ENCODE measurements at places on chromosomes 2 and 18.

GRCh38 chr2:95698146-95698545 is 106.3 kb downstream of the TRIM43 start:
- no peak for DNase-seq

- DNase-seq = no peak
These were observed 47.1 kb upstream of the MAP4K3 start for GRCh38 chr2:39484206-39484605.

DNA sequence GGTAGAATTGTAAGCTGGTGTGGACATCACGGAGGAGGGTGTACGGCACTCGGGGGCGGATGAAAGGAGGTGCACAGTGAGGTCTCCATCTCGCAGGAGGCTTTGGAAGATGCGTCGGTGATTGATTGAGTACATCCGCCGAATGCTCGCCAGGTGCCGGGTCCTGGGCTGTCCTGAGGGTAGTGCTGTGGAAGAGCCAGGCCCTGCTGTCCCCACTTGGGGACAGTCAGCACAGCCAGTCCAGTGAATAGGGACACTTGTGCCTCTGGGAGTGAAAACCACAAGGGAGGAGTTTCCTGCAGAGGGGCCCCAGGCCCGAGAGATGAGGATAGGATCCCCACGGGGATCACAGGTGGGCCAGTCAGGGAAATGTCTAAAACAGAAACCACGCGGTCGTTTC is 28.1 kb downstream of the MLPH start:
- no peak for DNase-seq

DNA sequence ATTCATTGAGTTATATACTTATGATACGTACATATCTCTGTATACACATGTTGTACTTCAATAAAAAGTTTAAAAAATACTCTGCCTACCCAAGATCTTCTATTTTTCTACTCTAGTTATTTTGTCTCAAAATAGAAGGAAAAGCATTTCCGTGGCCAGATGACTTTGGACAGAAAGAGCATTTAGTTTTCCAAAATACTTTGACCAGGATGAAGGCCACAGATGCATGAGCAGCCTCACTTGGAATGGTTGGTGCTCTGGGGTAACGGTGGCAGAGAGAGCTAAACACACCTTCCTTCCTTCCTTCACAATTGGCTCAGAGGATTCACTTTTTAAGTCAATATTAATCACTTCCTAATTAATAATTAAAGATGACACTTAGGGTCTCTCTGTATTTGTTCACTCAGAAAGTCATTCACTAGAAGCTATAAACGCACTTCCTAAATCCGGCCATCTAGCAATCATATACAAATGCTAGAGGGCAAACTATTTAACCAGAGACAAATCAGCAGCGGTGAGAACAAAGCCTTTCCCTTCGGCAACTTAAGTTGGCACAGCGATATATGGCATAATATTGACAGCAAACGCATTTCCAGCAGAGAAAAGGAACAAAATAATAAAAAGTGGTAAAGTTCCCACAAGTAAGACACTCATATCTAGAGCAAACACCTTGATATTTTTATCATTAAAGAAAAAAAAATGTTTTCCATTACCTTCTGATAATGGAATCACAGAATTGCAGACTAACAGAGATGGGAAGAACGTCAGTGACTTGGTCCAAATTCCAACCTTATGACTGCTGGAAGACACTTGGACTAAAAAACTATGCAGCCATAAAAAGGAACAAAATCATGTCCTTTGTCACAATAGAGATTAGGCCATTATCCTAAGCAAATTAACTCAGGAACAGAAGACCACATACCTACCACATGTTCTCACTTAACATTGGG is 55.9 kb upstream of the NARS1 start:
- DNase-seq = no peak

DNA sequence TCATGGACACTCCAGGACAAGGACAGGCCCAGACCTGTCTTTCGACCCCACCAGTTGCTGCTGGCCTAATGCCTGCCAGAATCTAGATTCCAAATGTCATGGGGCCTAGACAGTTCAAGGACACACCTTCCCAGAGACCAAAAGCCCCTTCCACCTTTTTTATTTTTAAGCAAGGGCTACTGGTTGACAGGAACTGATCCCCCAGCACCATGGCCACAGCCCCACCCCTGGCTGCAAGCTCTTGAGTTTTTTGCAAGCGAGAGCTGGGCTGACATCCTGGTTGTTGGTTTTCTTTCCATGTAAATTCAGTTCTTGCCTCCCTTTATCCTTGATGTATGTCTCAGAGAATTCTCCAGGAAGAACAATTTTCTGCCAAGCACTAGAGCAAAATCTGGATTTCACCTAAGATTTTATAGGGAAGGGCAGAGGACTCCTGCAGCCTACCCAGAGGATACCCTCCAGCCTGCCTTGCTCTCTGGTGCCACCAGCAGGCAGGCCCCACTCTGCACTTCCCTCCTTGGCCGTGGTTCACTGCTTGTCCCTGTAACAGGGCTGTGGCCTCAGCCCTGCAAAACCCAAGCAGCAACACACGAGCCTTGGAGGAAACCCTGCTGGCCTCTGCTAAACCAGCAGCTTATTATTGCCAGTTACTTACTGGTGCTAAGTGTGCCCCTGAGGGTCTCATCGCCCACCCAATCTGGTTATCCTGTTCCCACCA is 97.7 kb downstream of the TWIST2 start:
- peak; percentile 50 for DNase-seq

GRCh38 chr18:37452682-37453385 is 112.8 kb downstream of the CELF4 start:
- no peak for DNase-seq

DNA sequence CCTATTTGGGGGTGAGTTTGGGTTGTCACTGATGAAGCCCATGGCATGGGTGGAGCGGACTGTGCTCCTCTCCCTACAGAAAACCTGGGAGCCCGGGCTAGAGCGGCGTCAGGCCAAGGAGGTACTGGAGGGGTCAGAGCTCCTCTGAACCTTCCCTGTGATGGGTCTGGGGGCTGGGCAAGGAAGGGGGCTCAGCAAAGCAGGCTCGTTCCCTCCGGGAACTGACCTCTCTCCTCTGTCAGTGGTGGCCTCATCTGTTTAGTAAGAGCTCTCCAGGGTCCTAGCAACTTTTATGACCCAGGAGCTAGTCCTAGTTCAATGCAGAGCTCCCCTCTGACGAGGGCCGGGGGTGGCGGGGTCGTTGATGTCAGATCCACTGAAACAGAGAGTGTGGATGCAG is 62.4 kb upstream of the OTOF start:
- no peak for DNase-seq

DNA sequence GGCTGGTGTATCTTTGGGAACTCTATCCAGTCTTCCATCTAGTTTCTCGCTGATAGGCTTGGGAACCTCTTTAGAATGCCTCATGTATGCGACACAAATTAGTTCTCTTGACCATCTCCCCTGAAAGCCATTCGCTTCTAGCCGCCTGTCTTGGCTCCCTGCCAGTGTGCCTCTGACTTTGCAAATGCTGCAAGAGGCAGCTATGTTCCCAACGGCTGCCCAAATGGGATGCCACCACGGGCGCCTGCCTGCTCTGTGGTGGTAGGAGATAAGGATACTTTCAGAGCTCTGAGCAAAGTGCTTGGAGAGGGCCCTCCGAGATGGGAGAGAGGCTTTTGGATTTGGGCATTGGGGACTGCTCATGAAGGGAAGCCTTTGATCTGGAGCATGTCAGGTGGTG is 77.7 kb upstream of the IGFBP5 start:
- DNase-seq = no peak

- DNase-seq = no peak
These were observed 99.1 kb downstream of the HRH4 start for GRCh38 chr18:24559526-24559925.

- DNase-seq = no peak
These were observed 37.2 kb downstream of the ANKRD12 start for GRCh38 chr18:9173770-9174233.

DNA sequence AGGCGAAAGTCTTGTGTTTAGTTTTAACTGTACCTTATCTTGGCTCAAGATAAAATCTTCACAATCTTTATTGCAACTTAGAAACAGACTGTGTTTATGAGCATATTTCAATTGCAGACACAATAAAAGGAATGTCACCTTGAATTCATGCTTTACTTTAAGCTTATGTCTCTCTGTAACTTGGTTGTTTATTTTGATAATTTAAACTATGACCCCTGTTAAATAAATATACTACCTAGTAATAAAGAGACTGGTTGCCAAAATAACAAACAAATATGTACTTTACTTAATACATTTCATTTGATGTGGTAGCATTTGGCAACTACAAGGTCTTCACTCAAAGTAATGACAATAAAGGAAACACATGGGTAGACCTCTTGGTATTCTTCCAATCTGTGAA is 202.6 kb downstream of the KCNJ3 start:
- DNase-seq = no peak

GRCh38 chr18:44788334-44788733 is 107.6 kb downstream of the SETBP1 start:
- DNase-seq = no peak

GRCh38 chr2:137775529-137775928 is 188.7 kb upstream of the HNMT start:
- DNase-seq = no peak

DNA sequence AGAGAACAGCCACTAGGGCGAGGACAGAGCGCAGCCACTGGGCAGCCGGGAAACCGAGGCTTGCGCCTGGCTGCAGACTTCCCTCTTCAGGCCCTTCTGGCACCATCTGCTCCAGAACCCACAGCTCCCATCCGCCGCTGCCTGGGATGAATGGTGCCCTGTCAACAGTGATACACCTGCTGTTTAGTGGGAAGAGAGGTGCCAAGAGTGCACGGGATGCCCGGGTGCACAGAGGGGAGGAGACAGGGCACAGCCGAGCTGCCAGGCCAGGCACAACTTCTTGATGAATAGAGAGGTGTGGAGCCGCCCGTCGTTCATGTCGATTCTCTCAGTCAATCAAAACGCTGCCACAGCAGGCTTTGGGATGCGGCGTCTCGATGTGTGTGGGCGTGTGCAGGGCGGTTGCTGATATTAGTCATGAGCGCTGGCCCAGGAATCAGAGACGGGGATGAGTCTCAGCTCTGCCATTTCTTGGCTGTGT is 39.5 kb downstream of the RRM2 start:
- no peak for DNase-seq

DNA sequence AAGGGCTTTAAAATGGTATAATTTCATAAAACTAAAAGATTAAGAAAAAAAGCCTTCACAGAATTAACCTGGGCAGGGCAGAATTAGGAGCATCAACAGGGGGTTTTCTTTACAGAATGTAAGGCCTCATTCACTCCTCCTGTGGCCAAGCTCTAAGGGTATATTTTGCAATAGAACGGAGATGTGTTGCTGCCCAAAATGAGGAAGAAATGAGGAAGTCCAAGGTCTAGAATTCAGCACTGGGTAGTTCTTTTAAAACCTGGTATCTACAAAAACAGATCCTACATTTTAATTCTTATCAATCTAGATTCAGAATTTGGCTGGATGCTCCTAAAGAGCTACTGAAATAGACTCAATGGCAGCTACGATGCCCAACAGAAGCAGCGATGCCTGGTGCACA is 101.8 kb downstream of the AKAIN1 start:
- DNase-seq = no peak

- no peak for DNase-seq
These were observed 176.1 kb downstream of the SH3BP4 start for GRCh38 chr2:235127931-235128330.

DNA sequence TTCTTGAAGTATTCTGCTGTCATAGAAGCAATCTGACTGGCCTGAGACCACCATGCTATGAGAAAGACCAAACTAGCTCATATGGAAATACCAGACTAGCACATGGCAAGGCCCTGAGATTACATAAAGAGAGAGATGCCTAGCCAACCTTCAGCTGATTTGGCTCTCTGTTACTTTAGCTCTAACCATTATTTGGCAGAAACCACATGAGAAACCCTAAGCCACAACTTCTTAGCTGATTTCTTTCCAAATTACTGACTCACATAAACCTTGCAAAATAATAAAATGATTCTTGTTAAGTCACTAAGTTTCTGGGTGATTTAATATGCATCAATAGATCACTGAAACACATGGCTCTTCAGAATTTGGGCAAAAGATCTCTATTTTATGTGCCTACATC is 295.0 kb upstream of the ZNF521 start:
- no peak for DNase-seq

GRCh38 chr2:24123922-24124580 is 782 bp downstream of the FAM228B start:
- DNase-seq = peak; percentile 45

GRCh38 chr2:109630441-109631430 is 16.6 kb downstream of the SOWAHC start:
- DNase-seq = no peak

GRCh38 chr2:38552259-38552658 is 50.5 kb downstream of the HNRNPLL start:
- no peak for DNase-seq

GRCh38 chr2:68831686-68832232 is 39.4 kb downstream of the BMP10 start:
- no peak for DNase-seq

GRCh38 chr2:103959174-103960128 is 894.5 kb upstream of the POU3F3 start:
- DNase-seq = no peak

GRCh38 chr2:174824068-174824467 is 59.8 kb upstream of the CHRNA1 start:
- no peak for DNase-seq

DNA sequence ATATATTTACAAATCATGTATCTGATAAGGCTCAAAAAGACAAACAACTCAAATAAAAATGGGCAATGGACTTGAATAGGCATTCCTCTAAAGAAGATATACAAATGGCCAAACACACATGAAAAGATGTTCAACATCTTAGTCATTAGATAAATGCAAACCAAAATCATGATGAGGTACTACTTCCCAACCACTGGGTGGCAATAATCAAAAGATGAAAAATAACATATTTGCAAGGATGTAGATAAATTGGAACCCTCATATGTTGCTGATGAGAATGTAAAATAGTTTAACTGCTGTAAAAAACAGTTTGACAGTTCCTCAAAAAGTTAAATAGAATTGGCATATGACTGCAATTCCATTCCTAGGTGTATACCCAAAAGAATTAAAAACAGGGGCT is 132.3 kb downstream of the TTC32 start:
- DNase-seq = no peak

GRCh38 chr18:26710470-26711096 is 154.9 kb downstream of the AQP4 start:
- DNase-seq = no peak

DNA sequence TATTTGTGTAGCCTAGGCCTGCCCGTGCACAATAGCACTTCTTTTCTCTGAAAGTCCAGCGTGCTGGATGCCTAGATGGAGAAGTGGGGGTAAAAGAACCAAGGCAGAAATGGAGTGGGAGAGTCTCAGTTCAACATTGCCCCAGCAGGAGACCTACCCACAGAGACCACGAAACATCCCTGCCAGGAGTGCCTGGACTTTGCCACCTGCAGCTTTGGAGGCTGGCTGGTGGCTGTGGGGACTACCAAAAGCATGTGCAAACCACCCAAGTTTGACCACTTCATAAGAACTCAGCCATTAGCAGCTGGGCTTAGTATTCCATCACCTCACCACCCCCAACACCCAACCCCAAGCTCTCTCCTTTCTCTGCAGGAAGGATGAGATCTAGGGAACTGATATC is 416.9 kb upstream of the ID2 start:
- DNase-seq = no peak

- no peak for DNase-seq
These were observed 299.6 kb upstream of the FANCL start for GRCh38 chr2:58540681-58541080.
